Inflammatory macrophage treated with lipopolysaccharide for 1 hour (primary cell): ENCODE measurements at places on chromosomes 3 and 15.
A peak's percentile ranks its signal among the peaks of the same experiment; 100 is the strongest.

GRCh38 chr15:61106044-61106834 lies 122.9 kb downstream of the RORA start:
- DNase-seq = no peak

- no peak for DNase-seq
These were observed 5.4 kb downstream of the SOX14 start for GRCh38 chr3:137769322-137770065.

GRCh38 chr15:49085696-49086459 lies 39.6 kb upstream of the SECISBP2L start:
- DNase-seq = no peak

GRCh38 chr3:29436612-29437323 lies 155.9 kb downstream of the RBMS3 start:
- no peak for DNase-seq

- DNase-seq = no peak
These were observed 397.1 kb upstream of the CFAP20DC start for GRCh38 chr3:59446775-59447465.

GRCh38 chr15:62782071-62782841 lies 260.3 kb upstream of the TPM1 start:
- DNase-seq = peak; percentile 64

DNA sequence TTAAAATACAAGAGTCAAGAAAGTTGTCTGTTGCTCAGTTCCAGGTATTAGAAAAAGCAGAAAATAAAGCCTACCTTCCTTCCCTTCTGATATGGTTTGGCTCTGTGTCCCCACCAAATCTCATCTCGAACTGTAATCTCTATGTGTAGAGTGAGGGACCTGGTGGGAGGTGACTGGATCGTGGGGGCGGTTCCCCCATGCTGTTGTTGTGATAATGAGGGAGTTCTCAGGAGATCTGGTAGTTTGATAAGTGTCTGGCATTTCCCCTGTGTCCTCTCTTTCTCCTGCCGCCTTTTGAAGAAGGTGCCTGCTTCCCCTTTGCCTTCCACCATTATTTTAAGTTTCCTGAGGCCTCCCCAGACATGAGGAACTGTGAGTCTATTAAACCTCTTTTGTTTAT lies 288.8 kb upstream of the LMCD1 start:
- no peak for DNase-seq

DNA sequence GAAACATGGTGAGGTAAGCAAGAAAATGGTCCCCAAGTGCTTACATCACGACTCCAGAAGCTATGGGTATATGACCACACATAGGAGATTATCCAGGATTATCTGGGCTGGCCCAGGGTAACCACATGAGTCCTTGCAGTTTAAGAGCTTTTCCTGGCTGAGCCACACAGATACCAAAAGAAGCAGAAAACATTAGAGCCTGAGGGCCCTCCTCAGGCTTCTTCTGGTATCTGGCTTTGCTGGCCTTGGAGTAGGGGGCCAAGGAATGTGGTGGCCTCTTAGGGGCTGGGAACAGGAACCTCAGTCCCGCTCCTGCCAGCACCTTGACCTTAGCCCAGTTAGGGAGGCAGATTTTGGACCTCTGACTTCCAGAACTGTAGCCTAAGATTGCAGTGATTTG lies 259.1 kb downstream of the KCNMB2 start:
- no peak for DNase-seq

GRCh38 chr3:53577506-53577905 lies 83.1 kb downstream of the CACNA1D start:
- no peak for DNase-seq

- no peak for DNase-seq
These were observed 563.6 kb upstream of the NAALADL2 start for GRCh38 chr3:174295306-174296092.

DNA sequence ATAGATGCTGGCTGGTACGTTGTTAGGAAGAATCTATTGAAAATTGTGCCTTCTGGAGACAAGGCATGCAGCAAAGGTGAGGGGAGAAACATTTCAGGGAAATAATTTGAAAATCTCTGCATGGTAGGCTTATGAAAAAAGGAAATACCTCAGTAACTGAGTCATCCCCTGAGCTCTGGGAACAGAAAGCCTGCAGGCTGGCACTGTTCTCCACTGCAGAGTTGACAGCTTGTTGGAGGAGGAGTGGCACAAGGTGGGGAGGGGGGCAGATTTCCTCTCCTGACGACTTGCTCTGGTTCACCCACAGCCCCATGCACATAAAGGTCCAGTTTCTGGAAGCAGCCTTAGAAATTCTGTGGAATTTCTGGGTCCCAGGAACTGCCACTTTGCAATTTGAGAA lies 179.4 kb downstream of the ABHD5 start:
- no peak for DNase-seq

DNA sequence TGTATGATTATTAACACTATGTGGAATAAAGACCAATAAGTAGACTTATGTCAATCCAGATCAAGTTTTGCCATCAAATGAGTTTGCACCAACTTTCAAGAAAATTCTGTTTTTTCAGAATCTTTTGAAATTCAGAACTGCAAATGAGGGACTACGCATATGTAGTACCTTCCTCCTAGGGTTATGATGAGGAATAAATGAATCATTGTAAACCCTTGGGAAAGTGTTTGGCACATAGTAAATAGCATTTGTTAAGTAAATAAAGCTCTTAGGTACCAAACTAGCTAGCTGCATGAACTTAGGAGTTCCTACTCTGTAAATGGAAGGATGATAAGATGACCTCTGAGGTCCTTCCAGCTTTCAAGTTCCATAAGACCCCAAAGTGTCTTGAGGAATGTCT lies 242.6 kb upstream of the SETMAR start:
- DNase-seq = no peak

DNA sequence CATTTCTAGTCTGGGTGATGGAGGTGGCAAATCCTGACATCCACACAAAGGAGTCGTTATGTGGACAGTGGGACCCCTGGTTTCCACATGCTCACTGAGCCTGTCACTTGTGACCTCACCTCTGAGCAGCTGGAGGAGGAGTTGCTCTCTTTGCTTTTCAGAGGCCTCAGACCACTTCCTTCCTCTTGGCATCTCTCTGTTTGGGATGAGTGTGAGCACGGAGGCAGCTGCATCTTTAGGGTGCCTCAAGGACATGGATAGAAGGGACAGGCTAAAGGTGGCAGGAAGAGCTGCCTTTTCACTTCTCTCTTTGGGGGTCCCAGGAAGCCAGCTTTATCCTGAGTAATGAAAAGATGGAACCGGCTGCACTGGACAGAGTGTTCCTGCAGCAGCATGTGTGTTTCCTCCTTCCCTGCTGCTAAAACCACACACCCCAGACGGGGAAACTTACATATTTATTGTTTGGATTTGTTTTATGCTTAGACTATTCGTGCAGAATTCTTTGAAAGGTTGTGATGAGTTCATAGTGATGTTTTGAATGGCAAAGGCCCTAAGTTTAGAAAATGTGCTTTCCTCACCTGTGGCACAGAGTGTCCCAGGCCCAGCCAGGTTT lies 31.8 kb downstream of the GPR171 start:
- no peak for DNase-seq

GRCh38 chr3:124995460-124995994 lies 60.3 kb downstream of the HEG1 start:
- DNase-seq = peak; percentile 36

- DNase-seq = no peak
These were observed 1.1 kb upstream of the MSL2 start for GRCh38 chr3:136197159-136197793.

- no peak for DNase-seq
These were observed 23.6 kb upstream of the LRRC34 start for GRCh38 chr3:169836078-169836941.

GRCh38 chr15:46858150-46858549 lies 859.2 kb upstream of the SEMA6D start:
- DNase-seq = no peak

DNA sequence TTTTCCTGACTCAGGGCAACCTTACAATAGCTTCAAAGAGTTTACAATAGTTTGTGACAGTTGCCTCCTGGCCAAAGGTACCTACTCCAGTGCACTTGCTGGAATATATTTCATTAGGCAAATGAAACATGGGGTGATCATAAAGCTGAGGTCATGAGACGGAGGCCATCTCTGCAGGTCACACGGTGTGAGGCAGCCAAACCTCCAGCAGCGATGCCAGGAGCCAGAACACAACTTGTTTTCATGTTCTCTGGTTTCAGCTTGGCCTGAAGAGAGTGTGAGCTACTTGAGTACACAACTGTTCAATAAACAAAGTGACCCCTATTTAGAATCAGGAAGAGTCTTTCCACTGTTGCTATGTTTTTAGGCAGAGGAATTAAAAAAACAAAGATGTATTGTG lies 42.7 kb upstream of the PYGO1 start:
- no peak for DNase-seq

DNA sequence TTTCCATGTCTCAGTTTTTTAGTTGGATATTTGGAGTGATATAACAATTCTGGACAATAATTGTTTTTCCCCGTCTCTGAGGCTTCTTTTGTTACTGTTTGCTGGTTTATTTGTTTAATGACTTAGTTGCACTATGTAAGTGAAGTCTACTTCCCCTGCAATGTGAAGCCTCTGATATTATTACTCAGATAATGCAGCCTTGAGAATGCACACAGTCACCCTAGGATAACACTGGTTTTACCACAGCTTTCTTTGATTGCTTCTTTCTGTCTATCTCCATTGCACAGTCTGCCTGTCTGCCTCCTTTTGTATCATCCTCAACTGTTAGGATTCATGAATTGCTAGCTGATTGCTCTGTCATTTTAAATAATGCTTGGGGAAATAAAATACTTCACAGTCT lies 208.7 kb upstream of the ROBO1 start:
- DNase-seq = no peak

GRCh38 chr3:185727873-185728272 lies 97.0 kb downstream of the IGF2BP2 start:
- no peak for DNase-seq

- DNase-seq = no peak
These were observed 15.4 kb upstream of the PIK3CB start for GRCh38 chr3:138850151-138850550.

DNA sequence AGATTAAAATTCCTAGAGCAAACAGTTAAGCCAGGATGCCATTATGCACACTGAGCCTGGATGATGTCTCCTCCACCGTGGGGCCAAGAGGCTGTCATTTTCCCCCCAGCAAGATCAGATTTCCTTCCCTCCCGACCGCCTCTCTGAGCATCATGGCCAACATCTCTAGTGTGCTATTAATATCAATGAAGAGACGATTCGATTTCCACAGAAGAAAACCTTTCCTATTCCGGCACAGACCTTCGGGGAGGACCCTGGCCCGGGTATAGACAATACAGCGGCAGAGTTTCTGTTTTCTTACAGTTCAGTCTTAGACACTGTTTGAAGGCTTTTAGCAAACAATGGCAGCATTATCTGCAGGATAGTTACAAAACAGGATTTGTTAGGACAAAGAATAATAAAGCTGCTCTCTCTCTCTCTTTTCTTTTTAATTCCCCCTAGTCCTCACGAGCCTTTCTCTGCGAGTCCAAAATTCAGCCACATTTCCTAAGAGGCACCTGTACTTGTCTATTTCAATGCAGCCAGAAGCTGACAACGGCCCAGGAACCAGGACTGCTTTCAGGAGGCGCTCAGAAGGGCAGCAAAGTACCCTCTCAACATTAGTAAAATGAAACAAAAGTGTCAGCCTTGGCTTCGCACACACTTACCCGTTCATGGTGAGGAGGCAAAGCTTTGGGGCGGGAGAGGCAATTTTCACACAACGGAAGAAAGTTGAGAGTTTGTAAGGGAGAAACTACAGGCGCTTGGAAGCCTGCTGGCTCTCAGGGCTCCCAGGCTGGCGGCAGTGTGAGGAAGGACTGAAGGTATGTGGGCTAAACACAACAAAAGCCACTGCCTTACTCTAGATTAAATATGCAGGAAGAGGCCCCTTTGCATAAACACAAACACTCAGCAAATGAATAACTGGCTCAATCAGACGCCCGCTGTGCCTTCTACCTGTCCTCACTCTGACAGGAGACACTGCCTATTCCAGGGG lies 278.0 kb downstream of the FOXP1 start:
- DNase-seq = no peak

DNA sequence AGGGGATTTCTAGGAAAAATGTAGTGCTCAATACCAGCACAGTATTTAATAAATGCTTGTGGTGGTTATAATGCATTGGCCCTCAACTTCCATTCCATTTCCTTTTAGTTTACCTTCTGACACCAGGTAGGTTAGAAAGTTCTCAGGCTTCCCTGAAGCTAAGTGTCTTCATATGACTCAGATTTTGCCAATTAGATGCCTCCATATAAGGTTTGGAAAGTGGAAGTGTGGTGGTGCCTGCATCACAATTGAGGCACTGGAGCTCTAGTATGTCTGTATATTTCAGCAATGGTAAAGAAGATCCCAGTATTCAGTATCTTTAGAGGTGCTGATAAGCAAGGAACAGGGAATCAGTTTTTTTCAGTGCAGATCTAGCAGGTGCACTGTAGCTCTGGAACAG lies 18.3 kb downstream of the XRN1 start:
- DNase-seq = no peak

- DNase-seq = no peak
These were observed 61.8 kb downstream of the ITGA11 start for GRCh38 chr15:68369931-68370767.

DNA sequence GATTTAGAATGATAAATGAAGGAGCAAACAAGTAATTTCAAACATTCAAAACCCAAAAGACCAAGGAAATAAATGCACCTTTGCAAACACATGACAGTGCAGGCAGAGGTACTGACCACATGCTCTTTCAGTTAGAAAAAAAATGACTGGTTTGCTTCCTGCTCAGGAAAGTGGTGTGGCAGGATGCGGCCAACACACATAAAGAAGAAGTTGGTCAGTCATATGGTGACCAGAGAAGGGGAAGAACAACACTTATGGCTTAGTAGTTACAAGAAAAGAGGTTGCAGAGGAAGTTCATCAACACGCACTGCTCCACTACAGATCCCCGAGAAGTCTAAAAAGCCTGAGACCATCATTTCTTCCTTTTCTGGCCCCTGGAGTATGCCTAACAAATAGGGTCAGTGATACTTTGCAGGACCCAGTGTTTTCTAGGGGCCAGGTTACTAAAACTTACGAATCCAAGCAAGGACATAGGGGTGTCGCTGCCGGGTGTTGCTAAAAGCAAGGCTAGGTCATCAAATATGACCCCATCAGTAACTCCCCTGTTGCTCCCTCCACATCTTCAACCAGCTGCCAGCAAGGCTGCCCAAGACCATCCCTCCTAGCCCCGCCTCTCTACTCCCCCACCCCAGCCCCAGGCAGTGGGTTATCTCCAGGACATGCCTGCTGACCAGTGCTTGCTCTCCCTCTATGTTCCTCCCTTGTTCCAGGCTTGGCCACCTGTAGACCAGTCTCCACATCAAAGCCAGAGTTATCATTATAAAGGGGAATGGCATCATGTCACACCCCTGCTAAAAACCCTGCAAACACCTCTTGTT lies 11.2 kb downstream of the ATP8B4 start:
- peak; percentile 77 for DNase-seq
